ENCODE measurements at places on chromosomes 5 and 9. TPM values are rescaled to one million over a fixed set of nuclear protein-coding genes. Genes with fewer than 3 reads are reported as not detected.

PCDHGB6 gene
- not detected for total RNA-seq

TNFSF8 gene
- 57.3 TPM for total RNA-seq

SLC36A2 gene
- total RNA-seq, result not detected

FOXD4L6 gene
- total RNA-seq, result not detected

CDH12 gene
- total RNA-seq, result not detected

DOCK2 gene
- total RNA-seq, result 149 TPM

IFNA17 gene
- total RNA-seq, result not detected

PCDHB14 gene
- total RNA-seq, result not detected

PDE6A gene
- not detected for total RNA-seq

LCN1 gene
- not detected for total RNA-seq

ARHGEF37 gene
- total RNA-seq, result 2.3 TPM

All from activated naive CD8-positive, alpha-beta T cell treated with anti-CD3 and anti-CD28 coated beads for 36 hours (primary cell).